ENCODE measurements at places on chromosomes 6 and 20. TPM values are rescaled to one million over a fixed set of nuclear protein-coding genes. Genes with fewer than 3 reads are reported as not detected.

Gene MOCS3
- total RNA-seq: 5.2 TPM

Gene SAMD5
- total RNA-seq: 0.07 TPM

GRCh38 chr6:6826095-6826901, 237.8 kb downstream of the LY86 start:
- peaks cover 31% of the 10 kb centered on the region for H3K4me1 ChIP-seq
- no peaks in the 10 kb centered on the region for H3K27me3 ChIP-seq
- H3K4me3 ChIP-seq: peak overlapping the region; percentile 32
- peak; percentile 95 for DNase-seq

GRCh38 chr6:44000164-44000842, 126.9 kb downstream of the MRPL14 start:
- no peaks in the 10 kb centered on the region for H3K36me3 ChIP-seq
- DNase-seq: no peak
- H3K27ac ChIP-seq: peak overlapping the region; percentile 55
- no peaks in the 10 kb centered on the region for H3K27me3 ChIP-seq
- peaks cover 32% of the 10 kb centered on the region for H3K4me1 ChIP-seq

- peak overlapping the region; percentile 24 for H3K4me3 ChIP-seq
- no peaks in the 10 kb centered on the region for H3K4me1 ChIP-seq
- no peaks in the 10 kb centered on the region for H3K27me3 ChIP-seq
- H3K36me3 ChIP-seq: no peaks in the 10 kb centered on the region
- no peak for DNase-seq
These were observed 18.5 kb upstream of the C6orf141 start for GRCh38 chr6:49531774-49532569.

- H3K4me1 ChIP-seq: no peaks in the 10 kb centered on the region
- DNase-seq: no peak
- H3K27me3 ChIP-seq: peaks cover 85% of the 10 kb centered on the region
- H3K27ac ChIP-seq: no peak overlapping the region
- H3K4me3 ChIP-seq: no peak overlapping the region
- H3K36me3 ChIP-seq: no peaks in the 10 kb centered on the region
These were observed 83.5 kb upstream of the ZNF184 start for GRCh38 chr6:27556406-27556805.

All from gastrocnemius medialis (tissue), 4 donors.